Left kidney (tissue), 8 donors: ENCODE measurements at places on chromosomes 3 and 15. TPM values are rescaled to one million over a fixed set of nuclear protein-coding genes. Genes with fewer than 3 reads are reported as not detected.

The SLC28A2 gene
- polyA plus RNA-seq: 1.0 TPM

The ITIH4 gene
- polyA plus RNA-seq: 15.6 TPM

The SLC12A8 gene
- 7.7 TPM for polyA plus RNA-seq

The ZPLD1 gene
- polyA plus RNA-seq: 0.60 TPM

The SAXO2 gene
- polyA plus RNA-seq: 8.0 TPM

The CYP8B1 gene
- 1.3 TPM for polyA plus RNA-seq

GRCh38 chr3:176855901-176856486, 341.3 kb downstream of the TBL1XR1 start:
- no peak for DNase-seq

DNA sequence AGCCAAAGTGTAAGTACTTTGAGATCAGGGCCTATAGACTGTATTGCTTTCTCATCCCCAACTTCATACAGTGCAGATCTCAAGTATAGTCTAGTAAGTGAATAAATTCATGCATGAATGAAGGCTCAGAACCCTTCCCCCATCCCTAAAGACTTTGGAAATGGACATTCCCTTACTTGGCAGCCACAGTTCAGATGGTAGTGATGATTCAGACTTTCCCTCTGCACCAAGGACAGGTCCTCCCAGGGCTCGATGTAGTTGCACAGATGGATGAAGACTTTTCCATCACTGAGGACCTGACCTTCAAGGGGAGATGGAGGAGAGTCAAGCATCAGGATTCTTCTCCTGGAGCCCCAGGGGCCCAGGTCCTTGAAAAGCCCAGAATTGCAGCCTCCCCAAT, 4.6 kb downstream of the TIMP4 start:
- DNase-seq: no peak

GRCh38 chr15:63722204-63722808, 111.4 kb downstream of the HERC1 start:
- DNase-seq: no peak

DNA sequence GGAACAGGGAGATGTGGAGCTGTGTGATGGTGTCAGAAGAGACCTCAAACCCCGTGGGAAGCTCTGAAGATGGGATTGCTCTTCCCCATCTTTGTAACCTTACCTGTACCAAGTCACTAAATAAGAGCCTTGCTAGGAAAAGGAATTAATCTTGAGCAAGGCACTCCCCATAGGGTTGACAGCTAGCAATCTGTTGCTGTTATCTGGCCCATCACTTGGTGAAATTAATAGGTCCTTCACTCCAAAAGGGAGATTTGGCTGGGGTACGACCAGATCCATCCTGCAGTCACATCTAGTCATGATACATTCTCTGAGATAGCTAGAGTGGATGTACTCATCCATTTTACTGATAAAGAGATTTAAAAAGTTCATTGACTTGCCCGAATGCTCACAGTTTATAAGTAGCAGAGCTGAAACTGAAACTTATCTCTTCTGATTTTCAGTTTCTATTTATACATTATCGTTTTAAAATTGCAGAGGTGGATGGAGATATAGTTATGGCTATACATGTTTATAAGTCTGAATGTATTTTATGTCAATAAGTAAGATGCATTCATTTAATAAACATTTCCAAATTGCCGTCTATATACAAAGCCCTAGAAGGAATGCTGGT, 299.1 kb upstream of the MCTP2 start:
- no peak for DNase-seq

GRCh38 chr3:13071695-13072094, 1.5 kb downstream of the IQSEC1 start:
- DNase-seq: no peak

GRCh38 chr3:133362539-133362938, 37.3 kb upstream of the BFSP2 start:
- no peak for DNase-seq

DNA sequence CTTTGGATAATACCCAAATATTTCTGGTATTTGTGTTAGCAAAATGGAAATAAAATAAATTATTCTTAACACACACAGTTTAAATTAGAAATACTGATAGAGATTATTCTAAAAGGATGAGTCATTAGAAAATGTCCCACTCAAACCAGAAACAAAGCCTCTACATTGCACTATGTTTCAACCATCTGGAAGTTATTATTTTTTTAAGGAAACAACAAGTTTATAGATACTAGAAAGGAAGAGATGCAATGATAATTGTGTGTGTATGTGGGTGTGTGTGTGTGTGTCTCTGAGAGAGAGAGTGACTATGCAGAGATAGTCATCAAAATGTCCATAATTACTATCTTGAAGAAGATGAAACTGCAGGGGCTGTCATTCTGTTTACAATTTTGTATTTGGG, 1340.5 kb downstream of the ROBO1 start:
- DNase-seq: no peak

DNA sequence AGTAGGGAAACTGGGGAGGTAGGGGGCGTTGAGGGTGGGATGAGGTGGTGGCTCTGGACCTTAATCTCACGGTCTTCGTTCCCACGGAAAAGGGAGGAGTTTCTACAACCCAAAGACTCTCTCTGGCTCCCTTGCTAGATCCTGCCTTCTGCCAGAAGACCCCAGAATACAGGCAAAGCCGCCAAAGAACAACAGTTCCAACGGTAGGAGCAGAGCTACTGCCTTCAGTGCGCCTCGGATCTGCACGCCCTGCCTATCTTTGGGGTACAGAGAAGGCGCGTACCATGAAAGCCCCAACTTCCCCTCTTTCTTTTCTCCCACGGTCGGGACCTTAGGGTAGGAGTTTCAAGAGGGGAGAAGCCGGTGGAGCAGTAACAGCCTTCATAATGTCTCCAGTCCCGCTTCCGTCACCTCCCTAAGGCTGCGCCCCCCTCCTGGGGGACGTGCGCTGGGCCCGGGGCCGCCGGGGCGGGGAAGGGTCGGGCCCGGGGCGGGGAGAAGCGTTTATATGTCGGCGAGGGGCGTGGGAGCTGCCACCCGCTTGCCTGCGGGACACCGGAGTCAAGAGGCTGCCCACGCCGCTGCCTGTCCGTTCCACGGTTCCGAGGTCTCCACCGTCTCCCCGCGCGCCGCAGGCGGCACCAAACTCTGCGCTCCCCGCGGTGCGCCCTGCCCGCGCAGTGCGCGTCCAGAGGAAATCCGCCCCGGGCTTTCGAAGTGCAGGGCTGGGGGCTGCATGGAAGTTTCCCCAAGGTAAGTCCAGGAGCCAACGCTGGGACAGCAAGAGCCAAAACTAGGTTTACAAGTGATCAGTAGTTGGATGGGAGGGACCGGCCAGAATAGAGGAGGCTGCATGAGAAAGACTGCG, at the start of gene COL6A6:
TSS of gene COL6A6 (plus strand) at position 533 of the 868 bp plus-strand sequence. CDS start 43,188 bp downstream, outside the sequence.
- no peak for DNase-seq

DNA sequence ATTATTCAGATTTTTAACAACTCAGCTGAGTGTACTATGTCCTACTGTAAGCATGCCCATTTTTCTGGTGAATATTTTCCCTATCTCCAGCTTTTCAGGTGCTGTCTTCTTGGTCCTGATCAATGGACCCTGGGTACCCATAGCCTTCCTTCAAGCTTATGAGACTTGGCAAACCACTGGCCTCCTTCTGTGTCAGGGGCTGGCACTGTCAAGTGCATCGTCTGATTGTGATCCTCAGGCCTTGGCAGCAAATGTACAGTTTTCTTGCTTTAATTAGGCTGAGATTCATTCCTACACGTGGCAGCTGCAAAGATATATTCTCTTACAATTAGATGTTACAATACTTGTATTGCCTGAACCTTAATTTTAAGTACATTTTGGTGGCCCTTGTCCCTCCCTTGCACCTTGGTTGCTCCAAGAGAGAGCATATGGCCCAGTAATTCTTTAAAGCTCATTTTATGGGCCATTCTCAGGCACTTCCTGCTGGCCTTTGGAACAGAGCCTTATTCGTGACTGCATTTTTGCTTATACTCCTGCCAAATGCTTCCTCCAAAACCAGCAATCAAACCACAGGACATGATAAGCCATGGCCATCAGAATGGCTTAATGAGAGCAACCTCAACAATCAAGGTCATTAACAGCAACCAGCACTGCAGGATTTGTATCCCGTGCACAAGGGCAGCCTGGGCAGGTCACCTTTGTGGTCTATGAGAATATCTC, 179.9 kb downstream of the CNTN6 start:
- DNase-seq: no peak

GRCh38 chr3:112811917-112812660, 34.6 kb downstream of the CD200R1L start:
- DNase-seq: no peak

DNA sequence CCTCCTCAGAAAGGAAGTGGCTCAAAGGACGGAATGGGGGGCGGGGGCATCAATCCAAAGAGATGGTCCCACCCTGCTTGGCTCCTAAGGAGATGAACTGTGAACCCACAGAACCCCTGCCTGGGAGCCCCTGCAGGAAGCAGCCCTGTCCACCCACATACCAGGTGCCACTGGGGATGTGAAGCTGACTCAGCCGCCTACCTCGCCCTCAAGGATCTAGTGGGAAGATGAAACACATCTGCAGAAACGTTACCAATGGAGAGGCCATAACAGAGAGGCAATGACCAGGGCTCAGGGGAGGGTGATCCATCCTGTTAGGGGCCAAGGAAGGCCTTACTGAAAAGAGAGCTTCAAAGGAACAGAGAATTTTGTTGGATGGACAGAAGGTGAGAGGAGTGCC, 35.1 kb downstream of the EAF1 start:
- DNase-seq: no peak

DNA sequence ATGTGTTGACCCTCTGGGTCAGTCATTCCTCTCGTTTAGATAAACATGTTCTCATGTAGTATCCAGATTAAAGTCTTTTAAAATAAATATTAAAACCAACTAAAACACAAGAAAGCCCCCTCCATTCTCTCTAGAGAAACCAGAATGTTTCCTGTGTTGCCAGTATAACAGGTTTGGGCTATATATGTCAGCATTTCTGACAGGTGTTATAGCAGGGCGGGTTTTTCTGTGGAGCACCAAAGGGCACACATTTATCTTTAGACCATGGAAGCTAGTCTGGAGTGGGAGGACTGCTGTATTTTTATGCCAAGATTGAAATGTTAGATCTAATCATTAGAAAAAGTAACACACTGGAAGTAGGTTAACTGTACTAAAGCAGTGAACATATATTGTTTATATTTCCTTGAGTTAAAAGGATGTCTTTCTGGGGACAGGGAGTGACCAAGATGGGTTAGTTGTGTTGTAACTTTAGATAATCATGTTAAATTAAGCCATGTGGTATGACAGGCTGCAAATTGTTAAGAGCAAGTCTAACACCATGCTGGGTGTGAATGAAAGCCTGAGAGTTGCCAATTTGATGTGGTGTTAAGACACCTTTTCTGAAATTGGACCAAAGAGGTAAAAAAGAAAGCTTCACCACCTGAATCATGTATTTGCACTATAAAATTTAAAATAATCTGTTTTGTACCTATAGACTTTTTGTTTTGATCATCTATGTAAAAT, 15.6 kb downstream of the KCTD6 start:
- no peak for DNase-seq

DNA sequence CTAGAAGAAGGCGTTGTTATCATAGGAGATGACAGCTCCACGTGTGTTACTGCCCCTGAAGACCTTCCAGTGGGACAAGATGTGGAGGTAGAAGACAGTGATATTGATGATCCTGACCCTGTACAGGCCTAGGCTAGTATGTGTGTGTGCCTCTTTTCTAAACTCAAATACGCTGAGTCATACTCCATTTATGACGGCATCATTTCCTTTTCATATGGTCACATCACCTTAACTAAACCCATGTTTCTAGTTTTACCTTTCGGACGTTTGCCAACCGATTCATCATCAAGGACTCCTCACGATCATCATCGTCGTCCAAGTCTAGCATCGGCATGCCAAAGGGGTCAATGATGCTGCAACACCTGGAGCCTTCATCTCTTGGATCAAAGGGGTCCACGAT, 149.0 kb downstream of the CBLB start:
- DNase-seq: no peak

GRCh38 chr15:71136159-71136783, 21.0 kb downstream of the THSD4 start:
- DNase-seq: no peak

- no peak for DNase-seq
Measured at GRCh38 chr3:127473244-127474024, 117.1 kb downstream of the TPRA1 start.

- DNase-seq: no peak
Measured at GRCh38 chr3:15333956-15334263, 1.5 kb upstream of the SH3BP5 start.

GRCh38 chr3:141266797-141267555, 35.4 kb downstream of the PXYLP1 start:
- no peak for DNase-seq
